ENCODE measurements at places on chromosomes 2 and 18. TPM values are rescaled to one million over a fixed set of nuclear protein-coding genes. Genes with fewer than 3 reads are reported as not detected.

PCARE gene
- not detected for total RNA-seq

UGT1A3 gene
- 0.16 TPM for total RNA-seq

DAPL1 gene
- not detected for total RNA-seq

CLIP4 gene
- total RNA-seq, result 76.8 TPM

GALNT5 gene
- 2.0 TPM for total RNA-seq

CHRNG gene
- not detected for total RNA-seq

SERPINB10 gene
- not detected for total RNA-seq

ASPRV1 gene
- 1.8 TPM for total RNA-seq

BOLL gene
- total RNA-seq, result 0.29 TPM

STAT4 gene
- 1.6 TPM for total RNA-seq

RMDN2 gene
- 14.4 TPM for total RNA-seq

RUFY4 gene
- total RNA-seq, result 2.8 TPM

SALL3 gene
- not detected for total RNA-seq

NFU1 gene
- total RNA-seq, result 69.9 TPM

EVX2 gene
- total RNA-seq, result not detected

POTEF gene
- 4.2 TPM for total RNA-seq

TRIB2 gene
- 49.6 TPM for total RNA-seq

EXOC6B gene
- 32.2 TPM for total RNA-seq

ARHGEF4 gene
- total RNA-seq, result 8.0 TPM

TTN gene
- 23.4 TPM for total RNA-seq

ALK gene
- 0.64 TPM for total RNA-seq

FHOD3 gene
- total RNA-seq, result 13.0 TPM

IRS1 gene
- total RNA-seq, result 48.3 TPM

FNDC4 gene
- total RNA-seq, result 57.3 TPM

HTR2B gene
- 0.29 TPM for total RNA-seq

UGT1A4 gene
- total RNA-seq, result not detected

WDR43 gene
- total RNA-seq, result 55.1 TPM

MFSD6 gene
- 92.4 TPM for total RNA-seq

UCN gene
- total RNA-seq, result 0.80 TPM

COX5B gene
- 362 TPM for total RNA-seq

CCDC93 gene
- total RNA-seq, result 33.1 TPM

ARHGEF33 gene
- 1.9 TPM for total RNA-seq

HAAO gene
- total RNA-seq, result 6.2 TPM

RAB27B gene
- total RNA-seq, result 1.1 TPM

SAG gene
- not detected for total RNA-seq

PPP1CB gene
- 289 TPM for total RNA-seq

ANKRD53 gene
- 4.9 TPM for total RNA-seq

ARL5A gene
- total RNA-seq, result 45.6 TPM

ZNF804A gene
- under 0.01 TPM for total RNA-seq

C2orf78 gene
- total RNA-seq, result not detected

PFN4 gene
- total RNA-seq, result not detected

GNAL gene
- total RNA-seq, result 15.4 TPM

GAREM2 gene
- 1.2 TPM for total RNA-seq

IL18RAP gene
- 2.9 TPM for total RNA-seq

DQX1 gene
- total RNA-seq, result not detected

BOLA3 gene
- total RNA-seq, result 42.6 TPM

MTCL1 gene
- total RNA-seq, result 7.2 TPM

Data from breast epithelium (tissue), 4 donors.